Astrocyte (in vitro differentiated cells and primary cell): ENCODE measurements at places on chromosomes 1 and 21.

DNA sequence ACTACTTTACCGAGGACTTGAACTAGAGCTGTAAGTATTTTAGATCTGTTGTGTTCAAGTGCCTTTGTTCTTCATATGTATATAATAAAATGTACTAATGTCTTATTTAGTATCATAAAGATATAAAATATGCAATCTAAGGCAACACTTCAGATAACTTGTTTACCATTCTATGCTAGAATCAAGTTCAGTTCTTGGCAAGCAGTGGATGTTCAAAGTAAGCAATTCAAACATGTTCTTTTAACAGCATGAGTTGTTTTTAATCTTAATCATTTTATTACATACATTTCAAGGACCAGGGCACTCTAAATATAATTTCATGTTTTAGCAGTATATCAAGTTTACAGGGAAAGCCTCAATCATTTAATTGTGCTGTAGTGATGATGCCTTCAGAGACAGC is 47.0 kb downstream of the ZC3H11B start:
- no peak for DNase-seq

- no peak for DNase-seq
Observed at GRCh38 chr1:118177998-118178397, 7.0 kb downstream of the SPAG17 start.

DNA sequence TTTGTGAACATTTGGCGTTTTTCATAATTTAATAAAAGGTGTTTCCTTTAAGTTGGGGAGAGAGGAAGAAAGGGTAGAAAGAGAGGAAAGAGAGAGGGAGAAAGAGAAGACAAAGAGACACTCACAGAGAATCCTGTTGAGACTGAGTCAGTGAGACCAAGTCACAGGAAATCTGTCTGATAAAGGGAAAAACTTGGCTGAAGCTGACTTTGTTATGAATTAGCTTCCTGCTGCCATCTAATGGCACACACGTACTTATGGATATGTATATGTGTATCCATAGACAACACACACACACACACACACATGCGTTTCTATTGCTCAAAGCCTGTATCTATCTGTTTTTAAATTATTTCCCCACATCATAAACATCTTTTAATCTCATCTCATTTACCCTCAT is 42.5 kb upstream of the DISC1 start:
- peak; percentile 70 for DNase-seq

GRCh38 chr1:24980836-24981630 is 51.0 kb upstream of the RUNX3 start:
- no peak for DNase-seq

DNA sequence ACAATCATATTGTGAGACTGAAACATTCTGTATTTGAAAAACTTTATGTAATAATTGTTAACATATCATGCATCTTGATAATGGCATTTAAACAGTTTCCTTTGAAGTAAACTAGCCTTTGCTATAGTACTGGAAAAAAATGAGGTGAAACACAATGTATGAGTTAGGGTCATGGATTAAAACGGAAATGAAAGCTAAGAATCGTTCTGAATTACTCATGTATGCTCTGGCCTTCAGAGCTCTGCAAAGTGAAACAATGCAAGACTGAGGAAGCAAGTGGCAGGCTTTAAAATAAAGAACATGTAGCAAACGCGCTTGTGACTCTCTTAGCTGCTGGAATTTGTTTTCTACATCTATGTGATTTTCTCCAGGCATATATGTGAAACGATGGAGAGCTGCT is 317.1 kb downstream of the DPYD start:
- DNase-seq = peak; percentile 37

DNA sequence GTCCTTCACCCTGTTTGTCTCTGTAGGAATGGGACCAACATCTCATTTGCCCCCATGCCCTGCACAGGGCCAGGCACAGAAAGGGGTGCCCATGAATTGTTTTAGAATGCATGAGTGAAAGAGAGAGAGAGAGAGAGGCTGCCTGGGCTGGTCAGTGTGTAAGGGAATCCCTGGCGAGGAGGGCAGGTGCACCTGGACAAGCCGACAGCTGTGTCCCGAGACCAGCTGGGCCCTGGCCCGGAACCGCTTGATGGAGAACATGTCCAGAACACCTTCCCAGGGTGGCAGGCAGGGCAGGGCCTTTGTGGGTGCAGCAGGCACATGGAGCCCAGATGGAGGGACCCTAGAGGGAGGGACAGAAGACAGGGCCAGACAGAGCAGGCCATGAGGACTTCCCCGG is 22.7 kb downstream of the SPOCD1 start:
- no peak for DNase-seq

DNA sequence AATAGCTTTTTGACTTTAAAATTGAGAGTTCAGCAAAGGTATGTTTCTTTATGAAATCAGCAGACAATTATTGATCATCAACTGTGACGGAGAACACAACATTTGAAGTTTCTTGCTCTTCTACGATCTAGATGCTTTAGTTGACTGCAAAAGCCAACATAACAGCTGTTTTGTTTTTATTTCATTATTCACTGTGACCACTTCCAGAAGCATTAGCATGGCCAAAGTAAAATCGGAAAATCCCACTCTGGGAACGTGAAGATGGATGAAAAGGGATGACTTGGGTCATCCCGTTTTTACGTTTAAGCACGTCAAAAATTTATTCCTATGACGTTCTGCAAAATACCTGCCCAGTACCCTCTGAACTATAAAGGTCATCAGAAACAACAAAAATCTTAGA is 833.0 kb upstream of the ADAMTS5 start:
- DNase-seq = no peak

GRCh38 chr21:33273044-33273443 is 6.9 kb downstream of the IL10RB start:
- DNase-seq = peak; percentile 59

GRCh38 chr1:157139052-157139715 is 989 bp upstream of the ETV3 start:
- no peak for DNase-seq

- DNase-seq = no peak
Observed at GRCh38 chr1:29234471-29234870, 1.9 kb upstream of the PTPRU start.

DNA sequence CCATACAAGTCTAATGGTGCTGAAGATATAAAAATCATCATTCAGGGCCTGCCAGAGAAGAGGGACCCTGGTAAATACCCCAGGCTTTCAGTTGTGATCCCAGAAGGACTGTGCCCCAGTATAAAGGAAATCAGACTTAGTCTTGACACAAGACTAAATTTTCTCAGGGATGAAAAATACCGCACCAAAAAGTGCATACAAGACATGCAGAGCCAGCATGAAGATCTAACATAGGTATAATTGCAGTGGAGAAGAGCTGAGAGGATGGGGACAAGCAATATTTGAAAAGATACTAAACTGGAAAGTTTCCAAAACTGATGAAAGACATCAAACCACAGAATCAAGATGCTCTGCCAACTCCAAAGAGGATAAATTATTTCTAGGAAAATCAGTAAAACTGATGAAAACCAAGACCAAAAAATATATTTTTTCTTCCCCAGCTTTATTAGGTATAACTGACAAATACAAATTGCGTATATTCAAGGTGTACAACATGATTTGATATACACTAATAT is 17.7 kb upstream of the SIM2 start:
- DNase-seq = no peak
